ENCODE measurements at places on chromosomes 7 and 10.

- DNase-seq = no peak
Observed at GRCh38 chr10:71720288-71720687, 710 bp upstream of the C10orf105 start.

DNA sequence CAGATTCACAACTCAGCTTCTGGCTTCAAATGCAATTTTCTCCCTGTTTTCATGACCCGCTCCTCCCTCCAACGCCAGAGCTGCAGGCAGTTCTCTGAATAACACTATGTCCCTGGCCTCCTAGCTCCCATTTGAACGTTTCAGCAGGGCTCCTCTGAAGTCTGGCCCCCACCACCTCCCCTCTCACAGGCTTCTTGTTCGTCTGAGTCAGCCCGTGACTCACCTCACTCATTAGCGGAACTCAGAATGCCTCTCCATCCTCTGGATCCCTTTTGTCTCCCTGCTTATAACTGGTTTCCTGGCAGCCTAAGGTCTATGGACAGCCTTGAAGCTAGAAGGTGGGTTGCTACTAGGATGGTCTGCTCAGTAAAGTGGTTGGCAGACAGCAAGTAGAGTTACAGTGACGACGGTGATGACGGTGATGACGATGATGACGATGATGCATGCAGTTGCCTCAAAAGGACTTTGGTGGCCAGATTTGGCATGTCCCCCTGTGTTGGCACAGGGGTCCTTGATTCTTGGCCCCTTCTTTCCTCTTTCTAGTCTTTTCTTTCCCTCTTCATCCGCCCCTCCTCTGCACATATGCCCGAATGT, 83.3 kb upstream of the MKLN1 start:
- DNase-seq = no peak

DNA sequence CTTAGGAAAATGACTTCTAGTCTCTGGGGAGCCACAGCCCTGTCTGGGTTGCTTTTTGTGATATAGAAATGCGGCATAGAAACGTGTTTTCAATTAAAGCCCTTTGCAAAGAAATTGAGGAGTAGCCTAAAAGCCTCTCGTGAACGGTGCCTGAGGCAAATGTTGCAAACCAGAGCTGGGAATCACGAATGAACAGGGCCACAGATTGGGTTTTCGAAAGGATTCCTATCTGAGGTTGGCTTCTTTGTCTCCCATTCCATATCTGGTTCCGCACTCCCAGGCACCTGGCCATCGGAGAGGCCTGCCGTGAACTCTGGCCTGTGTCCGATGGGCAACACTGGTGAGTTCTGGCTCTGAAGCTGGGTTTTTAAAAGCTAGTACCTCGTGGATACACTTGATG, 221.6 kb downstream of the TCF7L2 start:
- no peak for DNase-seq

GRCh38 chr10:115398026-115398425, 304.9 kb downstream of the ATRNL1 start:
- DNase-seq = no peak

DNA sequence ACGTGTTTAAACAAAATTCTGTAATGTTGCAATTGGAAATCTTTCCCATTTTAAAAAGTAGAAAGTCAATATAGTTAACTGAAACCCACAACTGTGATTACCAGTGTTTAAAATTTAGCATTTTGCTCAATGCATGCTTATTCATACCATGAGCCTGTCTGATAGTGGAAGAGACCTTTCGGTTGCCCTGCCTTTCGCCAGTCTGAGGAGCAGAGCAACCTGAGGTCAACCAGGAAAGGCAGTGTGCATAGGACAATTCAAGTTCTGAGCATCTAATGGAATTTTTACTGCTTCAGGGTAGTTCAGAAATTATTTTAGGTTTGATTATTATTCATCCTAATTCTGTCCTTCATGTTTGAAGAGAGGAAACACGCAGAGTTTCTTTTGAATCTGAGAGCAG, 100.8 kb downstream of the CUBN start:
- DNase-seq = no peak

DNA sequence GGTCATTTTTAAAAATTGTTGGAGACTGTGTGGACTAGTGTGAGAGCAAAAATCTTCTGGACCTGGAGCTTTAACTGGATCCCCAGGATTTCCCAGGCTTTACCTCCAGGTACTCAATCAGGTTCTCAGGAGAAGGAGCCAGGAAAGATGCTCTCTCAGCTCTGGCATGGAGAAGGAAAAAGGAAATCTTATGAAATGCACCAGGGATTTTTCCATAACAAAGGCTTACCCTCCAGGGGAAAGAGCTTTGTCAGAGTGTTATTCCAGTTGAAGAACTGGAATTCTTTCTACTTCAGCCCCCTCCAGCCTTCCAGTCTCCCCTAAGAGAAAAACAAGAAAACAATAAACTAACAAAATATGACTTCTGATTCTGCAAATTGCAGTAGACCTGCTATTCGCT, 436.7 kb upstream of the ANKRD30A start:
- DNase-seq = no peak

- DNase-seq = no peak
Observed at GRCh38 chr10:34102237-34102673, 712.8 kb downstream of the PARD3 start.

- no peak for DNase-seq
Observed at GRCh38 chr7:90092506-90092905, 61.8 kb upstream of the STEAP1 start.

DNA sequence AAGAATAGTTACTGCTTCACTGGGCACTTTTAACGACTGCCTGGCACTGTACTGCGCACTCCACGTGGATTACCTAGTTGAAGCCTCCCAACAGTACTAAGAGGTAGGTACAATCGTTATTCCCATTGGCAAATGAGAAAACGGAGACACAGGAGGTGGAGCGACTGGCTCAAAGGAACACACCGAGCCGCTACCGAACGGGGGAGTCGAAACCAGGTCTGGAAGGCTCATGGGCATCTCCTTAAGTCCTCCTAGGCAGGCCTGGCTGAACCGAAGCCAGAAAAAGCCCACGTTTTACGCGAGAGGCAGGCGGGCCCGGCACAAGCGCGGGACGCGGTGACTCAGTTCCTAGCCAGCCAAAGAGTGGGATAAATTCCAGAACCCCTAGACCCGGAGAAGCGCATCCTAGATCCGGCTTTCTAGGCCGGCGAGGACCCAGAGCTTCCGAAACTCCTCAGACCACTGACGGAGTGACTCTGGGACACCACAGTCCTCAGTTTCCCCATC, 472 bp downstream of the PDAP1 start:
- DNase-seq = no peak

DNA sequence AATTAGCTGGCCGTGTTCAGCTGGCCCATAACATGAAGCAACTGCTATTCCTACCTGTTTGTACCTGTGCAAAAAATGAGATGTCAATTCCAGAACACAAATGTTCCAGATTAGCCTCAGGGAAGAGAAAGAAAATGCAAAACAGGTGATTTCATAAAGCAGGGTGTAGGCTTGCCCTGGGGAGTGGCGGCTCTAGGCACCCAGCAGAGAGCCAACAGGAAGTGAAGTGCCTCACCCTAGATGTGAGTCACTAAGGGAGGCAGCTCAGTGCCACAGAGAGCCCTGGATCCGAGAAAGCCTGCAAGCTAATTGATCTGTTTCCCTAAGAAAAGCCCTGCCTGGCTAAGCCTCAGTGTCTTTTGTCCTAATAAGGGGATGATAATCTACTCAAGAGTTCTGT, 240.0 kb downstream of the ARHGAP21 start:
- DNase-seq = no peak

DNA sequence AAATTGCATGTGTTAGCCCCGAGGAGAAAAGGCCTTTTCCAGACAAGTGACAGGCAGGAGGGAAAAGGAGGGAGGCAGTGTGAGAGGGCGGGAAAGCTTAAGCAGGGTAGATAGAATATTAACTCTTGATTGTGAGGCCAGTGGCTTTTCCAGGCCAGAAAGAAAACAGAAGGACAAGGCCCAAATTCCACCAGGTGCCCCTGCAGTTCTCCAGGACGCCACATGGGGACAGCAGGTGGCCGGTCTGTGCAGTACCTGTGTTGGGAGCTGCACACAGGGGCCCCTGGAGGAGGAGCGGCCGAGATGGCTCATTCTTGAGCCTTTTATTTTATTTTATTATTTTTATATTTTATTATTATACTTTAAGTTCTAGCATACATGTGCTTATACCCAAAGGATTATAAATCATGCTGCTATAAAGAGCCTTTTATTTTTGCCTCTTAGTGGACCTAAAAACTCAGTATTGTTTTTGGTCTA, 141.3 kb upstream of the KLF14 start:
- DNase-seq = no peak

- DNase-seq = no peak
Observed at GRCh38 chr10:102738692-102739121, 5.0 kb upstream of the WBP1L start.

GRCh38 chr10:54909165-54909564, 108.1 kb upstream of the PCDH15 start:
- no peak for DNase-seq

GRCh38 chr10:110035070-110035921, 27.5 kb downstream of the ADD3 start:
- DNase-seq = no peak

DNA sequence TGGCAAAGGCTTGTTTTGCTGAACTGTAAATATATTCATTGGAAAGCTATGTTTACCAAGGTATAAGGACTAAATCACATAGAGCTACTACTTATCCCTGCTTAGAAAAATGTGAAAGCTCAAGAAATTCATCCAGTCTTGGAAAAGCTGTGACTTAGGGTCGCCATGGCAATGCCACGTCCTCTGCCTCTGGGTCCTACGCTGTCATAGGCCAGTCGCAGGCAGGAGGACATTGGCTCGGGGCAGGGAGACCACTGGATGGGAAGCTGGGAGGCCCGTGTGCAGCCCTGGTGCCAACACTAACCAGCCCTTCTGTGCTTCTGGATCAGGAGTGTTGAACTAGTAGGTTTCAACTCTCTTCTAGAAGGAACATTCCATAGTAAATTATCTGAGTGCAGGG, 67.3 kb upstream of the PDZD8 start:
- DNase-seq = no peak

DNA sequence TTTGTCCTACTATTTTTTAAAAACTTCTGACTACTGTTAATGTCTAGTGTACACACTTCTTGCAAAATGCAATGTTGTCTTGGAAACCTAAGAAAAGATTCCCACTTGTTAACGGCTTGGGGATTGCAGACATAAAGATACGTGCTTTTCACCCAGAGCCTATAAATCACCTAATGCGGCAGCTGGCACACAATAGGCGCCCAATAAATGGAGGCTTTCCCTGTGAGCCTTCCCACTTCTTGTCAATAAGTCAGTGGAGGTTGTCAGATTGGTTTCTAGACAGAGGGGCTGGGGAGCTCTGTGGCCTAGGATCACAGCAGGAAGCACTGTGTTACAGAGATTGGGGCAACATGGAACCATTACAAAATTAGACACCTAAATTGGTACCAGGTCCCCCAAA, 74.7 kb downstream of the VSTM4 start:
- DNase-seq = no peak

DNA sequence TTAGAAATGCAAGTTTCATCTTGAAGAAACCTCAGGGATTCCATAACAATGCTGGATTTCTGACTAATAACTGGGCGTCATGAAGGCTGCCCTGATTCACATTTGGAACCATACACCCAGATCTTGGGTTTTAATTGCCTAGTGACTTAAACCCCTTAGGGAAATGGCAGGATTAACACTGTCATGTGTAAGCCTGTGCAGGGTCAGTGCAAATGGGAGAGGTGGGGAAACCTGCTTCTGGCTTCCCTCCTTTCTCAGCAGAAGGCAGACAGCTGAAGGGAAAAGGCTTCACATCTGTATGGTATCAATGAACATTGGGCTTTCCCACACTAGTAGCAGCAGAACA, 364.2 kb downstream of the ANKRD30A start:
- no peak for DNase-seq

- no peak for DNase-seq
Observed at GRCh38 chr10:62354916-62355315, 19.3 kb upstream of the ZNF365 start.

DNA sequence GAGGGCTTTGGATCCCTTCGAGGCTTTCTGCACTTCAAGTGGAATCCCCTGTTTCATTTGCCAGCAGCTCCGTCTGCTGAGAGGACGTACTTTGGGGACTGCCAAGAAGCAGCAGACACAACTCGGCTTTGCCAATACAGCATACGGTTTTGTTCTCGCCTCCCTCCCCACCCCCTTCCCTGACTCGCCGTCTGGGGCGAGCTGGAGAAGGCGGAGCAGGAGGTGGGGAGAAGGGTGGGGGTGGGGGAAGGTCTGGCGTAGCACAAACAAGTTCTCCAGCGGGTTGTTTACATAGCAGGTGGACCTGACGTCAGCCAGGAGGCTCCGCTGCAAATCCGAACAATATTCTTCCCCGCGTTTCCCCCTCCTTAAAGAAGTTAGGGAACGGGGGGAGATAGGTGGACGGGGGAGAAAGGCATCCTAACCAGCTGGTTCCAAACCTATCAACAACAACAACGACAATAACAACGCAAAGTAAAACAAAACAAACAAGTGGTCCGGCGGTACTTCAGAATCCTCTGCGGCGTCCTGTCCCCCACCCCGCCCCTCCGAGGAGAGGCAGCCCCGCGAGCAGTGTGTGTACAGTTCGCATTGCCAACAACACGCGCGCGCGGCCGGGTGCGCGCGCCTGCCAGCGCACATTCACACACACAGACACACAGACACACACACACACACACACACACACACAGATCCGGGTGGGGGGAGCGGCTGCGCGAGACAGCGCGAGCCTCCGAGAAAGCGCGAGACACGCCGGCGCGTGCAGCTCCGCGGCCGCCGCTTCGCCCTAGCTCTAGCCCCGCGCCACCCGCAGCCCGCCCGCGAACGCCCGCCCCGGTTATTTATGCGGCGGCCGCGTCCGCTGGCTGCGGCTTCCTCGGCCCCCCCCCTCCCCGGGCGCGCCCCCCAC, 167.0 kb upstream of the PPP1R3A start:
- DNase-seq = no peak

- no peak for DNase-seq
Observed at GRCh38 chr10:98627711-98628110, 181.0 kb upstream of the HPS1 start.

- DNase-seq = no peak
Observed at GRCh38 chr10:72275351-72276012, 1.8 kb downstream of the DDIT4 start.

GRCh38 chr10:71664585-71664984, 55.0 kb downstream of the C10orf105 start:
- DNase-seq = no peak

DNA sequence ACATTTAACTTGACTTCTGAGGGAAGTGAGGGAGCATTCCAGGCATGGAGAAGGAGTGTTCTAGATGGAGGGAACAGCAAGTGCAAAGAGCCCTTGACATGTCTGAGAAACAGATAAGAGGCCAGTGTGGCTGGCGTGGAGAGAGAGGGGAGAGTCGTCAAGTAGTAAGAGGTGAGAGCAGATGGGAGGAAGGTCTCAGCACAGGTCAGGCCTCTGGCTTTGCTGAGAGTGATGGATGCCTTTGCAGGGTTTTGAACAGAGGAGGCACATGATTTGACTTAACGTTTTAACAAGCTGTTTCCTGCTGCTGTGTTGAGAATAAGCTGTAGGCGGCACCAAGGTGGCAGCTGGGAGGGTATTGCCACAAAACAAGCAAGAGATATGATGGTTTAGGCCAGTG, 97.2 kb downstream of the KAT6B start:
- no peak for DNase-seq

DNA sequence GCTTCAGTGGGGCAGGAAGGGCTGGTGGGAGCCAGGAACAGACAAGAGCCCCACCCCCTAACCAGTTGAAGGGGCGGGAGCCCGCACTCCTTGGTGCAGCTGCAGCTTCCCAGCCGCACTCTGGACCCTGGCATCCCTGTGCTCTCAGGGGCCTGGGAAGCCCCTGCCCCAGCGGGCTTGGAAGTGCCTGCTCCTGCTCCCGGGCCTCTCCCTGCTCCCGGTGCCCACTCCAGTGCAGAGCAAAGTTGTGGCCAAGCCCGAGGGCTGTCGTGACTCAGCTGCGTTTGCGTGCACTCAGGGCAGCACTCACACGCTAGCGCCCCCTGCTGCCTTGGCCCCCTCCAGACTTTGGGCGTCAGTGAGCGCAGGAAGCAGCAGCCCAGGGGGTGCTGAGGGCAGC, 883.8 kb downstream of the LRMDA start:
- no peak for DNase-seq
